GM12892 (cell line): ENCODE measurements at places on chromosomes 13 and 19.

- DNase-seq = no peak
Observed at GRCh38 chr19:7500811-7501450, 12.1 kb upstream of the PEX11G start.

DNA sequence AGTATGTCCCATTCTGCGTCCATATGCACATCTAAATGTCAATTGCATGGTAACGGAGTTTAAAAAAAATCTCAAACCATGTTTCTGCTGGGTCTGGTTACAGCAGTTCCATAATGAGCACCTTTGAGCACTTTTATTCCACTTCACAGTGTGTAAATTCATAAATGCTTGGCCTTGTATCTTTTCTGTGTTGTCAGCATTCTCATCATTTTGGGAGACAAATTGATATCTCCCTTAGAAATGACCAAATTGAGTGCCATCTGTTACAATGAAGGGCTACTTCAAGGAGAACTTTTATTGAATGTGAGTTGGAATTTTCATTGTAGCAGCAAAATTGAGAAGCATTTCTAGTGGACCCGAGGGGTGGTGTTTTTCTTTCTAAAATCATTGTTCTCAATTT lies 432.9 kb upstream of the PCDH9 start:
- DNase-seq = no peak

- DNase-seq = peak; percentile 44
Observed at GRCh38 chr19:49869009-49869483, 1.7 kb upstream of the PNKP start.

GRCh38 chr19:10683064-10683426 lies 18.2 kb upstream of the QTRT1 start:
- DNase-seq = no peak

- no peak for DNase-seq
Observed at GRCh38 chr19:43743059-43743458, 11.7 kb downstream of the SMG9 start.

DNA sequence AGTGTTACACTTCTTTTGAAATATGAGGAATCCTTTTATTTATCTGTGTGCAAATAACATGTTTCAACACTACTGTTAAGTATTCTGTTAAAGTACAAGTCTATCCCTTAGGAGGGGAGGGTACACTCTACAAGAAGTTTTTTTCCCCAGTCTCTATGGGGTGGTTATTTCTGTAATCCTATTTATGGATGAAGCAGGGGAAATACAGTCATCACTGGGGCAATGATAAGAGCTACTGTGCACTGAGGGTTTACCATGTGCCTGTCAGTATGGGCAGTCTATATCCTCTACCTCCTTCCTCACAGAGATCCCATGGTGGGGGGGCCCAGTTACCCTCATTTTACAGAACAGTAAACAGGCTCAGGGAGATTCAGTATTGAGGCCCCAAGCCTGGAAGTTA lies 16.6 kb upstream of the TRIM13 start:
- no peak for DNase-seq

DNA sequence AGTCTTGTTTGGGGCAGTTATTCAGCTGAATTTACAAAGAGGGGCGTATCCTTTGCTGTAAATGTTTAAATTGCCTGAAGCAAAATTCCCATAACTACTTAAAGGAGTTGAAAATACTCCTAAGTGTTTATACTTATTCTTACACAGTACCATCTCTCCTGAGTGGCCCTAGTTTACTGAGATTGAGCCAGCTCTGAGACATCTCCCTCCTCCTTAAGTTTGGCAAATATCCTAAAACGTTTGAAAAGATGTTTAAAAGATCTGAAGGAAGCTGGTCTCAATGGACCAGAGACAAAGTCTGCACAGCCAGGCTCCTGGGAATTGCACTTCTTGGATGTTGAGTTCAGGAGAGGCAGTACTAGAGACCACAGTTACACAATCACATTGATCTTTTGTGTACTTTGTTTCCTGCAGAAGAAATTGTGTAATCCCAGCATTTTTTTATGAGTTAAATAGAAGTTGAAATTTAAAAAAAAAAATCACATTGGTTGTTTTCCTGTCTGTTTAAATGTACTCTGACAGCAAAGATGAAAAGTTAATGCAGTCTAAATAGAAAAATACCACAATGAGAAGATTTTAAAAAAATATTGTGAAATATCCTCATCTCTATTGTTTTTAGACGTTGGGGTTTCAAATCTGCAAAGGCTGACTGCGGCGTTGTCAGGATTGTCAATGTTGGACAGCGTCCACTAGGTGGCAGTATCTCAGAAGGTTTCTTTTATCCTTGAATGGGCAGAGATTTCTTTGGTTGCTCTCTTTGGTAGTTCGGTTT lies 20.7 kb downstream of the TNFSF11 start:
- DNase-seq = no peak
